ENCODE measurements at places on chromosomes 5 and 9.

- peak; percentile 89 for DNase-seq
These were observed 13.1 kb downstream of the DIAPH1 start for GRCh38 chr5:141605523-141606277.

DNA sequence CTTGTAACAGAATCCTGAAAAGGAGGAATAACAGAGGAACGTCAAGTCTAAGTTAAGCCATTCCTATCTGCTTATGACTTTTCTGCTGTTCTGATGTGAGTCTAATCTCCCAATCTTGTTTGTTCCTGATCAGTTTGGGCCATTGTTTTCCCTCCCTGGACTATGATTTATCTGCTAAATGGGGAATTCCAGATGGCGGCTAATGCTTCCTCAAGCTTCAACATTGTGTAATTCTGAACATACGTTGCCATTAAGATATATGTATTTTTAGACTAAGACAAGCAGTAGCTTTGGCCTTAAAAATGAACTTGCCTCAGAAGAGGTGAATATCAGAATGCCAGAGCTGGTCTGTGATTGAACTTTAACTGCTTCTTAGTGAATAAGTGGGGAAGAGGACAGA is 142.7 kb downstream of the PRKACG start:
- DNase-seq, result no peak

DNA sequence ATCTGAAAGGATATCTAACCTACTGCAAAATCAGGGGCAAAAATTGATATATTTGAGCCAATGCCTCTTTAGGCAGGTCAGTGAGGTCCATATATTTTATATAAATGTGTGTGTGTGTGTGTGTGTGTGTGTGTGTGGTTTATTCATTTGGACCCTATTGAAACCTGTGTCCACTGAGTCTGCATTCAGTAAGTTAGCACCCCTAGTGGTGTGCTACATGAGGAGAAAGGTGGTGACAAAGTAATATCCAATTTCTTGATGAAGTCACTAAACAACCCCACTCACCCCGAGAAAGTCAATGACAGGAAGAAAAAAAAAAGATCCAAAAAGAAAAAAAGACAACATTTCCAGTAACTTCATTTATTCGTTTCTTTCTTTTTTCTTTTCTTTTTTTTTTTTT is 4.1 kb downstream of the FBXW11 start:
- DNase-seq, result no peak

- DNase-seq, result no peak
These were observed 44.3 kb downstream of the SMARCA2 start for GRCh38 chr9:2059274-2059929.

GRCh38 chr5:6394429-6395101 is 16.2 kb upstream of the MED10 start:
- DNase-seq, result no peak

All from GM12864 (cell line).